ENCODE measurements at places on chromosomes 4 and X.

DNA sequence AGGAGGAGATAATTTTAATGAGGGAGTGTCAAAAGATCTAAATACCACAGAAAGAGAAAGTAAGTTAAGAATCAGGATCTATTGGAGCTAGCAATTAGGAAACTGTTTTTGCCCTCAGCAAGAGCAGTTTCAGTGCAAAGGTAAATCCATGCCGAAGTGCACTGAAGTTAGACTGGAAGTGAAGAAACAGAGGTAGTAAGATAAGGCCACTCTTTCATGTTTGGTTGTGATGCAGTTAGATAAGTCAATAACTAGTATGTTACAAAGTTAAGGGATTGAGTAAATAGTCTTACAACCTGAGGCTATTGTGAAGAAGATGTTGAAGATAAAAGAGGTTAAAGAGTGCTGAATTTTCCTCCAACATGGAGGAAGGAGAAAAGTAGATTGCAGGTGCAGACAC is 46.7 kb upstream of the UCP1 start:
- DNase-seq = no peak

DNA sequence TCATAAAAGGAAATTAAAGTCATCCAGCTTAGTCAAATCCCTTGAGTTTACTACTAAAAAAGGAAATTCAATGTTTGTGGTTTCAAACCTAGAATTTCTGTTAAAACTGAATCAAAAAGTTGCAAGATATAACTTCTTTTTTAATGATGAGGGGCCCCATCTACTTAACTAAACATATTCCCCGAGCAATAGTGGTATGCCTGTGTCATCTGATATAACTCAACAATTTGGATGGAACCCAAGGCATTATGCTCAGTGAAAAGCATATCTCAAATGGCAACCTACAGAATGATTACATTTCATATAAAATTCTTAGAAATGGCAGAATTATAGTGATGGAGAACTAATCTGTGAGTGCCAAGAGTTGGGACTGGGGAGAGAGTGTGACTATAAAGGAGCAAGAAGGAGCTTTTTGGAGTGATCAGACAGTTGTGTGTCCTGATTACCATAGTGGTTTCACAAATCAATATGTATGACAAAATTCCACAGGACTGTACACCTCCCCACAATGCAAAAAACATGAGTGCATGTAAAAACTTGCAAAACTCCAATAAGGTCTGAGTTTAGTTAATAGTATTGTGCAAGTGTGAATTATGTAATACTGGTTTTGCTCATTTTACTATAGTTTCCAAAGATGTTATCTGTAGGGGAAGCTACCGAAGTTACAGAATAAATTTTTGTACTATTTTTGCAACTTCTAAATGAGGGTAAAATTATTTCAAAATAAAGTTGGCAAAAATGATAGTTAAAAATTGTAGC is 323.2 kb downstream of the ARHGAP24 start:
- no peak for DNase-seq

DNA sequence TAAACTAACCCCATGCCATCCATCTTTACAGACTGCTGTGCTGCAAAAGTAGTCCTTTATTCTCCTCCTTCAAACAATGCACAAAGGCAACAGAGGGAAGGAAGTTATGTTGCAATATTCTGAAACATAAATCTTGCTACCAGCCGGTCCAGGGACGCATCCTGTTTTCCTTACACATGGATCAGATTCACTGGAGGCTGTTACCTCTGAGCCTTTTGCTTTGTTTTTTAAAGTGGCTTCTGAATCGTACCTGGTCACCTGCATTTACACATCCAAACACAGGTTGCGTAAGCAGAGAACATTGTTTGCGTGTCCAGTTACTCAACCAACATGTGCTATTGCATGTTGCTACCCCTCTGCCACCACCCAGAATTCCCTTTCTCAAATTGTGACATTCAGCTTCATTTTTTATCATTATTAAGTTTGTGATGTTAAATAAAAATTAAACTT is 8.8 kb downstream of the PPARGC1A start:
- no peak for DNase-seq

DNA sequence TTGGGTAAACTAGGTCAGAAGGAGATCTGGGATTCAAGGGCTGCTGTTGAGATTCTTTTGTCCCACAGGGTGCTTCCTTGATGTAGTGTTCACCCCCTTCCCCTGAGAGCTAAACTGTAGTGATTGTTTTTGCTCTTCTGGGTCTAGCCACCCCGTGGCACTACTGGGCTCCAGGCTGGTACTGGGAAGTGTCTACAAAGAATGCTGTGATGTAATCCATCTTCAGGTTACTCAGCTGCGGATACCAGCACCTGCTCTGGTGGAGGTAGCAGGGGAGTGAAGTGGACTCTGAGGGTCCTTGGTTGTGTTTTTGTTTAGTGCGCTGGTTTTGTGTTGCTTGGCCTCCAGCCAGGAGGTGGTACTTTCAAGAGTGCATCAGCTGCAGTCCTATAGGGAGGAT is 365.5 kb downstream of the ZNF674 start:
- no peak for DNase-seq

GRCh38 chr4:15322006-15322405 is 105.8 kb upstream of the C1QTNF7 start:
- no peak for DNase-seq

GRCh38 chr4:114519368-114519767 is 79.2 kb upstream of the UGT8 start:
- no peak for DNase-seq

- no peak for DNase-seq
Observed at GRCh38 chr4:101156619-101157310, 190.6 kb downstream of the PPP3CA start.

DNA sequence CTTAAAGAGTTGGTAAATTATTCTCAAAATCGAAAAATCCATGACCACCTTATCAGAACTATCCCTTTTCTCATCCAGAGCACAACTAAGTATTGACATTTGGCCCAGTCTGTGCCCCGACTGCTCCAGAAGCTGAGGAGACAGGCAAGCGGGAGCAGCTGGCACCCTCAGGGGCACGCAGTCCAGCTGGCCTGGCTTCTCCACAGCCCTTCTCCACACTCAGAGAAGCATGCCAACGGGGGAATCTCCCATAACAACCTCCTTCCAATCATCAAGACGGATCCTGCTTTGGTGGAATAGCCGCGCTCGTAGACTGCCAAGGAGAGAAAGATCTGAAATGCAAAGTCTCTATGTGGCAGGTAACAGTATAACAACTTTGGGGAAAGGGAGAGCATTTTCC is 85.4 kb downstream of the AFAP1 start:
- peak; percentile 74 for DNase-seq

GRCh38 chr4:141465171-141465570 is 171.2 kb upstream of the IL15 start:
- DNase-seq = no peak

DNA sequence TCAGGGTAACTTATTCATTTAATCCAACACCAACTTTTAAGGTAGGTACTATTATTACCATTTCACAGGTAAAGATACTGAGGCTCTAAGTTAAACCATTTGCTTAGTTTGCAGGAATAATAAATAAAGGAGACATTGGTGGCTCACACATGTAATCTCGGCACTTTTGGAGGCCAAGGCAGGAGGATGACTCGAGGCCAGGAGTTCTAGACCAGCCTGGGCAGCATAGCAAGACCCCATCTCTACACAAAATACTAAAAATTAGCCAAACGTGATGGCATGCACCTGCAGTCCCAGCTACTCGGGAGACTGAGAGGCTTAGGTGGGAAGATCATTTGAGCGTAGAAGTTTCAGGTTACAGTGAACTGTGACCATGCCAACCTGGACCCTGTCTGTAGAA is 37.7 kb downstream of the SULT1E1 start:
- no peak for DNase-seq

DNA sequence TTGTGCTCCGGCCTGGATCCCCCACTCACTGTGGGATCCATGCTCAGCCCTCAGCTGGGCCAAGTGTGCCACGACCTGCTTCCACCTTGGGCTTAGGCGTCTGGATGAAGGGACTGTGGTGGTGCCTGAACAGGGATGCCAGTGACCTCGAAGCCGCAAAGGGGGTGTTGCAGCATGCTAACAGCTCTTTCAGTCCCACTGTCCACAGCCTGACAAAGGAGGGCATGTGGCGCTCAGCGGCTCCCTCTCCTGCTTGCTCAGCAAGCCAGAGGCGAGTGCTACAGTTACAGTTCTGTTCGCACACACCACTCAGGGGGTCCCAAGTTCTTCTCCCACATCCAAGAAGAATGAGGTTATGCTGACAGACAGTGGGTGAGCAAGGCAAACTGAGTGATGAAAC is 5.2 kb upstream of the IGBP1 start:
- DNase-seq = no peak

DNA sequence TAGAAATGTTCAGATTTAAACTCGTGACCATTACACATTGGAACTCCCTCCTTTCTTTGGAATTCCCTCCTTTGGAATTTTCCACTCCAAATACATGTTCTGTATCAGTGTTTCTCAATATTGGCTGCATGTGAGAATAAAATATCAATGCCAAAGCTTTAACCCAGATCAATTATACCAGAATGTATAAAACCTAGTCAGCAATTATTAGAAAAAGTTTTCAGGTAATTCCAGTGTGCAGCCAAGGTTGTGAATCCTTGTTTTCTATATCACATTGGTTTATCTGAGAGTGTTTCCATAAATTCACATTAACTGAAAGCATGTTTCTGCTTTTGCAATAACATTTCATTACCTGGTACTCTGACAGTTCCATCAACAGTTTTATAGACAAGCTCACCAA is 394.3 kb downstream of the MAPK10 start:
- DNase-seq = no peak

- DNase-seq = no peak
Observed at GRCh38 chr4:83328521-83329187, 6.0 kb downstream of the HPSE start.

DNA sequence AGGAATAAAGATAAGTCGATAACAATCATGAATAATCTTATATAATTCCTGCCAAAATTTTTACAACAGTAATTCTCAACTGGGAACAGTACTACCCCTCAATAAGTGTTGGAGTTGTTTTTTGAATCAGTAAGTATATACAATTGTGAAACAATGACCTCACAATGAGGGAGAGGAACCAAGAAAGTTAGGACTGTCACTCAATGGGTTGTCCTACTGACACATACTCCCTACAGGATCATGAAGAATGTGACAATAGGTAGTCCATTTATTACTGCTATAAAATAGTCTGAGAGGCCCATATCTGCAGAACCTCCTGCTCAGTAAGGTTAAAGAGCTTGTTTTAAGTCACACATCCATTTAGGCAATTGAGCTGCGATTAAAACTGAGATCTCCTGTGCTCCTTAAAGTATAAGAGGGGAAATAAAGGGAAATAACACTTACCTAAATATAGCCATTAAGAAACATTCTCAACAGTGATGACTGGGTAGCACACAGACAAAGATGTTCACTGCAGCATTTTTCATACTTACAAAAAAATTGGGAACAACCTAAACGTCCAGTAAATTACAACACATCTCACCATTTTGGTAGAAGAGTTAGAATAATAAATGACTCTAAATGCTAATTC is 26.2 kb downstream of the FBXW7 start:
- DNase-seq = no peak

- DNase-seq = no peak
Observed at GRCh38 chrX:72038016-72038415, 93.7 kb downstream of the RTL5 start.

- peak; percentile 23 for DNase-seq
Observed at GRCh38 chrX:24026432-24026831, 554 bp downstream of the KLHL15 start.

DNA sequence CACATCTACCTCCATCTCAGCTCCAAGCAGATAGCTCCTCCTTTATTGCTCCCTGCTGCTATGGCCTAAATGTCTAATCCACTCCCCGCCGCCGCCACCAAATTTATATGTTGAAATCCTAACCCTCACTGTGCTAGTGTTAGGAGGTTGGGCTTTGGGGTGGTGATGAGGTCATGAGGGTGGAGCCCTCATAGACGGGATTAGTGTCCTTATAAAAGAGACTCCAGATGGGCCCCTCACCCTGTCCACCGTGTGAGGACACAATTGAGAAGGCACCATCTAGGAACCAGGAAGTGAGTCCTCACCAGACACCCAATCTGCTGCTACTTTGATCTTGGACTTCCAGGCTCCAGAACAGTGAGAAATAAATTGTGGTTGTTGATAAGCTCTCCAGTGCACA is 13.6 kb upstream of the TBC1D14 start:
- no peak for DNase-seq

GRCh38 chr4:106898621-106899230 is 137.4 kb downstream of the DKK2 start:
- DNase-seq = peak; percentile 32

DNA sequence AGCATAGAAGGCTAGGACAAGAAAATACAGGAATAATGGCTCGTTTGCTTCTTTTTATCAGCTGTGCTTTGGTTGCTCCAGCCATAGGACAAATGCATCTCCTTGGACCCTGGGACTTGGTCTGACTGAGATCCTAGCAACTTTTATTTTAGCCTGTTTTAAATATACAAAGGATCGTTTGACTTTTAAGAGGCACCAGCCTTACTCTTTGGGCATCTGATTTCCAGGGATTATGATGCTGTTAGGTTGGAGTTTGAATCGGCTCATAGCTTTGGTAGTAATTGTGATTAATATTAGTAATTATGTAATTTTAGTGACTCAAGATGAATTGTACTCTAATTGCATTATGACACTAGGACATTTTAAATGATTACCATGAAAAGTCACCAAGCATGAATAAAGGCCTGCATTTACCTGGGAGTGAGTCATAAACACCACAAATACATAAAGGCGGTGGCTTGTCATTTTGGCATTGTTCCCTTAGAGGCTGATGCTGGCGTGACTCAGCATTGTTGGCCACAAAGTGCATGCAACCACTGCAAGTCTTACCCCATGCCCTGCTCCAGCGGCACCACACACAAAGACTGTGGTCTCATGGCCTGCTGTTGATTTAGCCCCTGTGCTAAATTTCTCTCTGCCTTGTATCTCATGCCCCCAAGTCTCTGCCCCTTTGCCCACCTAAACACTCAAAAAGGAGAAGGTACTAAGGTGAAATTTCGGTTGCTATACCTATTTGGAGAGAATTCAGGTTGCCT is 12.4 kb downstream of the GPAT3 start:
- no peak for DNase-seq

DNA sequence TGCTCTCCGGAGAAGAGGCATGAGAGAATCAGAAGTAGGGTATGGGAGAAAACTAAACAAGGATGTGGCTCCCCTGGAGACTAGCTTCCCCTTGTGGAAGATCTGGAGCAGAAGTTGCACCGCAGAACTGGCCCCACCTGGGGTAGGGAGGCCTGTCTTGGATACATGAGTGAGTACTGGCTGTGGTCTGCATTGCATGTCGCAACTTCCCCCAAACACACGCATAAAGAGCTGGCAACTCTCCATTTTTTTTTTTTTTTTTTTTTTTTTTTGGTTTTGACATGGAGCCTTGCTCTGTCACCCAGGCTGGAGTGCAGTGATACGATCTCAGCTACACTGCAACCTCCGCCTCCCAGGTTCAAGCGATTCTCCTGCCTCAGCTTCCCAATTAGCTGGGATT is 119.9 kb downstream of the EGF start:
- DNase-seq = no peak

GRCh38 chrX:38211891-38212635 is 8.6 kb downstream of the SRPX start:
- no peak for DNase-seq

DNA sequence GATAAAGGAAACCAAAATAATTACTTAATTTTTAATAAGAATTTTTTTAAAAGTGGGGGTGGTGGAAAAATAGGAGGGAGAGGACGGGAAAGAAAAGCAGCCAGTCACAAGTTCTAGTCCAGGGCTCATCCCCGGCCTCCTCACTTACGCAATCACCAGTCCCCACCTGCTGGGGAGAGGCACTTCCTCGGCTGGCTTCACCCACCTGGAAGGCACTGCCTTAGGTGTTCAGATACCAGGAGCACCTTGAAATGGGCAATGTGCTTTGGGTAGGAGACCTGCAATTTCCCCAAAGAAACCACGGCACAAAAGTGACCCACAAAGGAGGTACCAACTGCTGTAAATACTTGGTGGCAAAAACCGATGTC is 23.8 kb downstream of the AFAP1 start:
- no peak for DNase-seq

All from G401 (cell line).